ENCODE measurements at places on chromosomes 7 and 10. TPM values are rescaled to one million over a fixed set of nuclear protein-coding genes. Genes with fewer than 3 reads are reported as not detected.

Gene LIPN
- total RNA-seq: not detected

Gene CYP3A7
- 0.35 TPM for total RNA-seq

Gene ZNF727
- 0.35 TPM for total RNA-seq

Gene TRIM50
- total RNA-seq: 0.18 TPM

Gene ADGRA1
- total RNA-seq: 1.2 TPM

Gene ADIRF
- total RNA-seq: 46.2 TPM

Gene TMEM213
- 43.8 TPM for total RNA-seq

Gene POU6F2
- total RNA-seq: 0.29 TPM

Gene AKR1C3
- 25.2 TPM for total RNA-seq

Gene OR2A1
- 0.29 TPM for total RNA-seq

Gene PRSS37
- not detected for total RNA-seq

Gene CASP7
- 19.2 TPM for total RNA-seq

Gene AUTS2
- total RNA-seq: 69.8 TPM

Gene DMBT1
- 0.18 TPM for total RNA-seq

Gene PLPP4
- 5.2 TPM for total RNA-seq

Gene EPO
- not detected for total RNA-seq

Gene HOXA3
- total RNA-seq: 77.4 TPM

Gene AGAP5
- 9.9 TPM for total RNA-seq

Gene NUTM2E
- 0.76 TPM for total RNA-seq

Gene TWIST1
- total RNA-seq: 11.3 TPM

Gene WDR86
- total RNA-seq: 93.8 TPM

Gene ANK3
- 189 TPM for total RNA-seq

Gene CISD1
- 22.5 TPM for total RNA-seq

Gene LRRD1
- 0.82 TPM for total RNA-seq

Gene ASZ1
- not detected for total RNA-seq

Gene FAM171A1
- total RNA-seq: 56.9 TPM

Gene DNAJC12
- total RNA-seq: 4.1 TPM

Gene NUPR2
- total RNA-seq: 3.0 TPM

Gene UPK3B
- 1.6 TPM for total RNA-seq

Gene FBXO24
- total RNA-seq: 0.82 TPM

Gene MAGI2
- 56.2 TPM for total RNA-seq

Gene GNAI1
- 101 TPM for total RNA-seq

Gene CADPS2
- 54.0 TPM for total RNA-seq

Gene ASB4
- 7.0 TPM for total RNA-seq

Gene CYP2C9
- 2.9 TPM for total RNA-seq

Gene SAMD9L
- 6.0 TPM for total RNA-seq

Gene DNTT
- 0.18 TPM for total RNA-seq

Gene AKR1C4
- total RNA-seq: not detected

Gene CFAP69
- total RNA-seq: 31.7 TPM

Gene A1CF
- total RNA-seq: 3.9 TPM

Gene RAPGEF5
- total RNA-seq: 138 TPM

Gene GIMAP1
- total RNA-seq: 2.6 TPM

Gene C10orf62
- total RNA-seq: 2.3 TPM

Gene GALNT17
- total RNA-seq: 10.8 TPM

Gene GCK
- total RNA-seq: 2.9 TPM

Gene C10orf88
- 9.9 TPM for total RNA-seq

Gene SPDYE2B
- not detected for total RNA-seq

Gene RNF32
- 1.1 TPM for total RNA-seq

Gene AQP1
- total RNA-seq: 143 TPM

Gene OAT
- 88.1 TPM for total RNA-seq

Gene GPR26
- not detected for total RNA-seq

Gene TET1
- total RNA-seq: 16.5 TPM

Gene BICC1
- total RNA-seq: 70.7 TPM

Gene ADCYAP1R1
- total RNA-seq: 1.9 TPM

Gene SCIN
- total RNA-seq: 110 TPM

Gene INSYN2A
- 5.3 TPM for total RNA-seq

Gene ERV3-1
- total RNA-seq: 36.7 TPM

Data from metanephros (tissue), 2 donors.